Activated CD4-positive, alpha-beta memory T cell treated with anti-CD3 and anti-CD28 coated beads, Interleukin-2, amount 10 ng/mL, durations not matched to agents 7 days and 5 days (primary cell): ENCODE measurements at places on chromosomes 5 and 9. TPM values are rescaled to one million over a fixed set of nuclear protein-coding genes. Genes with fewer than 3 reads are reported as not detected.

C9orf50 gene
- total RNA-seq: not detected

CHSY3 gene
- total RNA-seq: not detected

PCDHGB4 gene
- not detected for total RNA-seq

PCA3 gene
- total RNA-seq: not detected

DAP gene
- total RNA-seq: 53.7 TPM

CTXN3 gene
- not detected for total RNA-seq

- no peaks in the 10 kb centered on the region for H3K27me3 ChIP-seq
- no peak overlapping the region for H3K4me3 ChIP-seq
- H3K4me1 ChIP-seq: no peaks in the 10 kb centered on the region
- DNase-seq: peak; percentile 14
Measured at GRCh38 chr9:93677641-93678136, 101.3 kb downstream of the PHF2 start.

DNA sequence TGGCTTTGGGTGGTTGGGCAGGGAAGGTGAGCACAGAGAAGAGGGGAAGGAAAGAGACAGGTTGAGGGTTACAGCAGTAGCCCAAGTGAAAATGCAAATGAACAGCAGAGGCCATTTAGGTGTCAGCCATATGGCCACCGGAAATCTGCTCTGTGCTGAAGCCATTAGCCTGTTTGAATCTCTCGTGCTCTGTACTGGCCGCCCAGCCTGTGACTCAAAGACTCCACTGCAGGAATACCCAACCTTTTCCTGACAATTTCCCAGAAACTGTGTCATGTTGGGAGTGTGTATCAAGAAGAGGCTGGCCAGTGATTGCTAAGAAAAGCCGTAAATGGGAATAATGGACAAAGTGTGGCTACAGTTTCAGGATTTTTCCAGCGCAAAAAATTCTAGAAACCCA, 35.9 kb upstream of the RAI14 start:
- H3K27me3 ChIP-seq: peaks cover 3% of the 10 kb centered on the region
- H3K4me1 ChIP-seq: no peaks in the 10 kb centered on the region
- no peaks in the 10 kb centered on the region for H3K36me3 ChIP-seq

GRCh38 chr5:5979377-5979760, 399.0 kb downstream of the MED10 start:
- no peaks in the 10 kb centered on the region for H3K27me3 ChIP-seq
- H3K36me3 ChIP-seq: no peaks in the 10 kb centered on the region
- no peak for DNase-seq
- H3K27ac ChIP-seq: no peak overlapping the region
- H3K4me3 ChIP-seq: no peak overlapping the region

DNA sequence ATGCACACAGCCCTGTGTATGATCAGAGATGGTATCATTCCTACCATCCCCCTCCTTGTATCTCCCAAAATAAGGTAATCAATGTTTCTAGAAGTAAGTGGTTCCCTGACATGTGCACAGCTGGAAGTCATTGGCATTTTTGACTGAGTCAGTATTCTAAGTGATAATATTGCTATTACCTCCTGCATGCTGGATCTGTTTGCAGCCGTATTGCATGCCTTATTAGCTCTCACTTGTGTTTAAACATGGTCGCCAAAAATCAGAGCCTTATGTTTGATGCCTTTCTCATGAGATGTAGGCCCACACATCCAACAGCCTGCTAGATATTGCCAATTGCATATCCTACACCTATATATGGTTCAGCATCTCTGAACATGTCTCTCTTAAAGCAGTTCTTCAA, 254.3 kb downstream of the CDH12 start:
- H3K27ac ChIP-seq: no peak overlapping the region
- H3K4me3 ChIP-seq: no peak overlapping the region
- H3K36me3 ChIP-seq: no peaks in the 10 kb centered on the region
- H3K27me3 ChIP-seq: no peaks in the 10 kb centered on the region
- no peak for DNase-seq

DNA sequence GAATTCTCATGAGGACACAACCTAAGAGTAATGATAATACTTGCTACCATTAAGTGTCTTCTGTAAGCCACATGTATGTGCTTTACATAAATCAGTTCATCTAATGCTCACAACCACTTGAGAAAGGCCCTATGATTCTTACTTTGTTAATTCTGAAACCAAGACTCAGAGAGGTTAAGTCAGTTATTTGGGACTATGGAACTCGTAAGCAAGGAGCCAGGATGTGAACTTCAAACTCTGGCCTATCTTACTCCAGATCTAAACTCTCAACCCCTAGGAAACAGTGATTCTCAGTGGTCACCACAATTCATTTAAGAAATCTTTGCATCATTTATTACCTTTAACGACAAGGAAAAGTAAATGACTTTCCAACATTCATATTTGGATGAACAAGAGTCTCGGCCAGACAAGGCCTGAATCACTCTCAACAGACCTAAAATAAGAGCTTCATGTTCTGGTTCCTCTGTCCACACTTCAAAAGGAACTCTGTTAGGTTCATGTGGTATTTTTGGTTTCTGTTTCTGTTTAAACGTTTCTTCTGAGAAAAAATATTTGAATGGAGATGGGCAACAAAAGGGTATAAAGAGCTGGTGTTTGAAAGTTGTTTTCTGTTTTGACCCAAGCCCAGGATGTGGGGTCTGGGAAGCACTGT, 104.8 kb downstream of the LPAR1 start:
- H3K36me3 ChIP-seq: no peaks in the 10 kb centered on the region
- H3K4me1 ChIP-seq: no peaks in the 10 kb centered on the region
- DNase-seq: no peak
- no peaks in the 10 kb centered on the region for H3K27me3 ChIP-seq
- no peak overlapping the region for H3K27ac ChIP-seq
- H3K4me3 ChIP-seq: no peak overlapping the region

- peaks cover 78% of the 10 kb centered on the region for H3K36me3 ChIP-seq
- H3K27me3 ChIP-seq: no peaks in the 10 kb centered on the region
- H3K4me1 ChIP-seq: peaks cover 5% of the 10 kb centered on the region
- DNase-seq: no peak
Measured at GRCh38 chr9:93011114-93011513, 47.4 kb upstream of the SUSD3 start.

DNA sequence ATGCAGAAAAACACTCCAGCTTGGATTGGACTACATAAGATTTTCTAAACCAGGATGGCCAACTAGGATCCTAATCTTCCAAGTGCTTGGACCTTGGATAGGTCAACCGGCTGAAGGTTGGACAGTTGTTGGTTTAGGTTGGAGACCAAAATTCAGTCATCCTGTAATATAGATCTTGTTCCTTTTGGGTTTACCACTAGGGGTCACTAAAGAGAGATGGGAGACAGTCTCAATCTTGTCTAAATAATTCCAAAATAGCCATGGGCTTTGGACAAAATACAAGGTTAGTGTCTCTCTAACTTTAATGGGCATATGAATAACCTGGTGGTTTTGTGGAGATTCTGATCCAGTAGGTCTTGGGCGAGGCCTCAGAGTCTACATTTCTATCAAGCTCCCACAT, 148.7 kb upstream of the ERCC6L2 start:
- H3K36me3 ChIP-seq: peaks cover 17% of the 10 kb centered on the region
- peaks cover 27% of the 10 kb centered on the region for H3K27me3 ChIP-seq
- H3K27ac ChIP-seq: no peak overlapping the region
- peaks cover 31% of the 10 kb centered on the region for H3K4me1 ChIP-seq

GRCh38 chr9:127899128-127899943, at the start of gene ST6GALNAC6:
ST6GALNAC6 (minus strand) TSS chr9:127899603; CDS start chr9:127897981, 1,622 bp downstream.
- H3K4me3 ChIP-seq: peak within 1 kb of the TSS; percentile 84
- peak; percentile 77 for DNase-seq
- H3K36me3 ChIP-seq: peaks cover 61% of the 10 kb centered on the region
- H3K27me3 ChIP-seq: no peaks in the 10 kb centered on the region

DNA sequence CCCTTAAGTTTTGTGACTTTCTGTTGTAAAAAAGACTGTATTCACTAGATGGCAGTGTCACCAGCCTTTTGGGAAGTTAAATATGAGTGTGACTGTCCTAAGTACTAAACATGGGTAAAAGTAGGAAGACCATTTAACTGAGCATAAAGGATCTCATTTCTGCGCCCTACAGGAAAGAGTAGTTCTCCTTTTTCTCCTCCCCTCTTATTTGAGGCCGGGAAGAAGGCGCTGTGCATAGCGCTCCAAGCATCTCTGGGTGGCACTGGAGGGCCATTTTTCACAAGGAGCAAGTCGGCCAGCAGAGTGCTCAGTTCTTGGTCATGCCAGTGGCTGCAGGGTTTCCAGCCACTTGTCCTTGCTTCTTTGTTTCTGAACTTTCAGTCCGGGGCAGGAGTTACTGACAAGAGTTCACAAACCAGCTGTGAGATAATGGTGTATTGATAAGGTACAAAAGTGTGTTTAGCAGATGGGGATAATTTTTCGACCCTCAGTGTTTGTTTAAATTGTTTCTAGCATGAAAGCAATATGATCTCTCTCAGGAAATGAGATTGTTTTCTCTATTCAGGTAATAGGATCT, 227.6 kb upstream of the DMRT1 start:
- H3K4me3 ChIP-seq: no peak overlapping the region
- H3K27ac ChIP-seq: no peak overlapping the region
- peaks cover 5% of the 10 kb centered on the region for H3K4me1 ChIP-seq
- no peaks in the 10 kb centered on the region for H3K27me3 ChIP-seq
- H3K36me3 ChIP-seq: no peaks in the 10 kb centered on the region

DNA sequence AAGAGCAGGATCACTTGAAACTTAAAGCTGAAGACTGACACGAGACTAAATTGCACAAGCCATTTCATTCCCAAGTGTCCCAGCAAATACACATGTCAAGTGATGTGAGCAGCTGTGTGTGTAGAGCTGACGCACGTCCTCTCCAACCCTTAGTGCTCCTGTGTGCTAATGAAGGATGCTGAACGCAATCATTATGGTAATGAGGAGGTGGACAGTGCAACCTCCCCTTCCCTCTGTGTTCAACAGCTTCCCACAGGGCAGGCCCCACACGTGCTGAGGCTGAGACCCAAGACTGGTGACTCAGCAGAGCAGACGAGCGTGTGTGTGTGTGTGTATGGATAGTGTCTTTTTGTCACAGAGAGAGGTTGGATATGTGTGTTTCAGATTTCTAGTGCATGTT, 702.1 kb downstream of the SEMA5A start:
- H3K27ac ChIP-seq: no peak overlapping the region
- peaks cover 2% of the 10 kb centered on the region for H3K36me3 ChIP-seq
- DNase-seq: no peak
- no peaks in the 10 kb centered on the region for H3K27me3 ChIP-seq
- no peaks in the 10 kb centered on the region for H3K4me1 ChIP-seq

DNA sequence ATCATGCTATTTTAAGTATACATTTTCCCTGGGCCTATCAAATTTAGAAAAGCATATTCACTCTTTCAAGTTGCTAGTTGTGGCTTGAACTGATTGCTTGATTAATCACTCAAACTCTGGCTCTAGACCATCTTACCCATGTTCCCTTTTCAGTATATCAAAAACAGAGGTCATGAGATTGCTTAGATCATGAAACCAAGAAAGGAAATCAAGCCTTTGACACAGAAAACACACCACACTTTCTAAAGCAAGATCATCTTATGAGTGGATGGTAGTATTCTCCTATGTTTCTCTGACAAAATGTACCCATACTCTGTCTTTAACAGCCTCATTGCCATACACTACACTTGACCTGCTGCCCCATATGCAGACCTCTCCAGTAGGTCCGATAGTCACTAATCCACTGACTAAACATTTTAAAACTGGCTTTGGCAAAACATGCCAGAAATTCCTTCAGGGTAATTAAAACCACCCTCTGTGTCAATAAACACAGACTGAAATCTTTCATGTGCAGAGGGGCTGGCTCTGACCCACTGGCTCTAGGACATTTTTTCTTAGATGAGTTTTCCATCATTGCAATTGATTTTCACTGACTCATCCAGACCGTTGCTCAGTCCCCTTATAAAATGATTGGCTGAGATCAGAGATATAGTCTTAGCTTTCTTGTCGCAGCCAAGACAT, 18.2 kb downstream of the PPP2R2B start:
- no peaks in the 10 kb centered on the region for H3K27me3 ChIP-seq
- no peak for DNase-seq
- H3K36me3 ChIP-seq: no peaks in the 10 kb centered on the region
- no peak overlapping the region for H3K4me3 ChIP-seq

- H3K4me1 ChIP-seq: no peaks in the 10 kb centered on the region
- H3K36me3 ChIP-seq: no peaks in the 10 kb centered on the region
- no peak for DNase-seq
- H3K4me3 ChIP-seq: no peak overlapping the region
- H3K27me3 ChIP-seq: no peaks in the 10 kb centered on the region
- no peak overlapping the region for H3K27ac ChIP-seq
Measured at GRCh38 chr5:150521522-150521817, 13.5 kb downstream of the NDST1 start.

DNA sequence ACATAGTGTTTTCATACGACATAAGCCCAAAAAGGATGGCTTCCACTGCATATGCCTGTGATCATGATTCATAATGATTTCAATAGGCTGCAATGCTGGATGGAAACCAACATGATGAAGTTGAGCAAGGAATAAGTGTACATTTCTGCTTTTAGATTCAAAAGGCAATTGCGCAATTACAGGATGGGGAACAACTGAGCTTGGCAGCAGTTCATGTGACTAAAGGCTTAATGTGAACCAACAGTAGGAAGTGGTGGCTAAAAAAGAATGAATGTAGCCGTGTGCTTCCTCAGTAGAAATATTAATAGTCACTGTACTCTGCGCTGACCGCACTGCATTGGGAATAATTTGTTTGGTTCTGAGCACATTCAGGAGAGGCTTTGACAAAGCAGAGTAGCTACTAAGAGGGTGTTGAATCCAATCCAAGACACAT, 51.2 kb downstream of the SLC1A3 start:
- DNase-seq: no peak
- no peak overlapping the region for H3K4me3 ChIP-seq
- no peaks in the 10 kb centered on the region for H3K4me1 ChIP-seq
- no peak overlapping the region for H3K27ac ChIP-seq
- no peaks in the 10 kb centered on the region for H3K36me3 ChIP-seq
- peaks cover 21% of the 10 kb centered on the region for H3K27me3 ChIP-seq

DNA sequence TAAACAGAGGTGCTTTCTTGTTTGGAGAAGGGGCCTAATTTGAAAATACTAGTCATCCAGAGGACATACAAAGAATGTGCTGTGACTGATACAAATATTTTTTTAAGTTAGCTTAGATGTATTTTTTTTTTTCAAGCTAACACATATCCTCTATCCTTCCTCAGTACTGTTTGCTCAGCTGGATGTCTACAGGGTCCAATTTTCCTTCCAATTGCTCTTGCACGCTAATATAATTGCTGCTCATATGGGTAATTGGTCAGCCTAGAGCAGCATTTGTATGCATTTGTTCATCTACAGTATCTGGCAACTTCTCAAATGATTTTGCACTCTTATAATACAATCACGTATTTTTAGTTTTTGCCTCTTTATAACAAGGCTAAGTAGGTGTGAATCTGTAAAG, 84.7 kb downstream of the ZDHHC21 start:
- peaks cover 3% of the 10 kb centered on the region for H3K36me3 ChIP-seq
- H3K27ac ChIP-seq: no peak overlapping the region
- DNase-seq: no peak
- H3K4me1 ChIP-seq: no peaks in the 10 kb centered on the region

- H3K36me3 ChIP-seq: no peaks in the 10 kb centered on the region
- no peaks in the 10 kb centered on the region for H3K27me3 ChIP-seq
- no peak for DNase-seq
Measured at GRCh38 chr5:126562823-126563222, 32.2 kb downstream of the ALDH7A1 start.
